A549 treated with Hydrocortisone at 1 μM for 4 hours (cell line): ENCODE measurements at places on chromosomes 13 and 19. TPM values are rescaled to one million over a fixed set of nuclear protein-coding genes. Genes with fewer than 3 reads are reported as not detected.

The NLRP4 gene
- not detected in 5 replicates for total RNA-seq

The CD33 gene
- total RNA-seq = 0.14 to 0.22 TPM in 2 of 5 replicates, not detected in the others

The MAG gene
- total RNA-seq = not detected in 5 replicates

The ZNF14 gene
- 1.7 to 2.4 TPM (median 2.1 TPM) in 5 replicates for total RNA-seq

The FZR1 gene
- total RNA-seq = 27.8 to 36.3 TPM (median 34.2 TPM) in 5 replicates

The EXOC3L2 gene
- total RNA-seq = 1.5 to 2.5 TPM (median 2.0 TPM) in 5 replicates

The INAFM1 gene
- total RNA-seq = 3.6 to 11.0 TPM (median 10.2 TPM) in 5 replicates

The CYP2F1 gene
- total RNA-seq = not detected in 5 replicates

The TEAD2 gene
- total RNA-seq = 13.2 to 19.7 TPM (median 16.8 TPM) in 5 replicates

The ZNF470 gene
- 1.3 to 1.7 TPM (median 1.5 TPM) in 5 replicates for total RNA-seq

The CYP2S1 gene
- total RNA-seq = 19.2 to 22.5 TPM (median 19.7 TPM) in 5 replicates

The SYT3 gene
- 0.30 to 0.71 TPM (median 0.56 TPM) in 5 replicates for total RNA-seq

The IFT88 gene
- total RNA-seq = 8.4 to 10.6 TPM (median 8.9 TPM) in 5 replicates

The ADM5 gene
- total RNA-seq = 3.1 to 6.1 TPM (median 5.4 TPM) in 5 replicates

The ZNF568 gene
- 0.84 to 1.5 TPM (median 1.2 TPM) in 5 replicates for total RNA-seq

The ALOX5AP gene
- total RNA-seq = 7.9 to 12.7 TPM (median 9.7 TPM) in 5 replicates

The PSG1 gene
- total RNA-seq = 0.10 to 0.44 TPM (median 0.20 TPM) in 5 replicates

The STARD13 gene
- total RNA-seq = 5.3 to 7.2 TPM (median 5.9 TPM) in 5 replicates

The SCEL gene
- 0.79 to 1.0 TPM (median 0.92 TPM) in 5 replicates for total RNA-seq

The CEACAM19 gene
- total RNA-seq = 8.8 to 10.3 TPM (median 9.3 TPM) in 5 replicates

The NECTIN2 gene
- total RNA-seq = 69.2 to 81.2 TPM (median 78.2 TPM) in 5 replicates
